Left renal cortex interstitium (tissue), 4 donors: ENCODE measurements at places on chromosomes 2 and 18. TPM values are rescaled to one million over a fixed set of nuclear protein-coding genes. Genes with fewer than 3 reads are reported as not detected.

Gene PRKRA
- polyA plus RNA-seq, result 70.8 TPM

Gene BMP10
- polyA plus RNA-seq, result not detected

Gene CDK15
- polyA plus RNA-seq, result 1.4 TPM

Gene SCN3A
- 0.90 TPM for polyA plus RNA-seq

GRCh38 chr18:8036551-8036950 lies 469.4 kb downstream of the PTPRM start:
- DNase-seq, result peak; percentile 7

- DNase-seq, result peak; percentile 91
Observed at GRCh38 chr18:12377556-12378197, 650 bp upstream of the AFG3L2 start.

- DNase-seq, result no peak
Observed at GRCh38 chr18:2979129-2979528, 33.8 kb downstream of the LPIN2 start.

GRCh38 chr2:43341959-43342757 lies 115.8 kb upstream of the ZFP36L2 start:
- DNase-seq, result no peak

- DNase-seq, result no peak
Observed at GRCh38 chr2:187497858-187498463, 49.9 kb upstream of the CALCRL start.

DNA sequence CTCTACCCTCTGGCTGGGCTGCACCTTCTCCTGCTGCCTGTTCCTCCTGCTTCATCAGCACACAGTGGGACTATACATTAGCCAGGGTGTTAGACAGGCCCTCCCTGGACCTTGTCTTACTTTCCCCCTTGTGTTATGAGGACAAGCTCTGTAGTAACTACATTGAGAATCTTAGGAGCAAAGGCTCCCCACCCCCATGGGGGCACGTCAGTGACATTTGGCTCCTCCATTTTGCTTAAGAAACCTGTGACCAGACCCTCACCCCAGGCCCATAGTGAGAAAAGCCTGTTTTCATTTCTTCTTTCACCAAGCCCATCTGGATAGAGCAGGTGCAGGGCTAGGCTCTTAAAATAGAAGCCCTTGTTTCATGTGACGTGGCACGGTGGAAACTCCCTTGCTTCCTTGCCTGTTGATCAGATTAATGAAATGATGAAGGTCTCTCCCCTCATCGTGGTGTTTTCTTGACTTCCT lies 146.7 kb downstream of the RPIA start:
- DNase-seq, result no peak
